Bronchial smooth muscle cell (primary cell): ENCODE measurements at places on chromosomes 6 and 20. TPM values are rescaled to one million over a fixed set of nuclear protein-coding genes. Genes with fewer than 3 reads are reported as not detected.

The STK38 gene
- total RNA-seq, result 11.6 and 12.5 TPM in 2 replicates

The TRDN gene
- total RNA-seq, result not detected in 2 replicates

The RMND1 gene
- 29.5 and 42.9 TPM in 2 replicates for total RNA-seq

The TAGAP gene
- total RNA-seq, result not detected in 2 replicates

The ZSCAN23 gene
- total RNA-seq, result 5.7 and 6.1 TPM in 2 replicates

The GRM4 gene
- under 0.01 TPM in 1 of 2 replicates, not detected in the other for total RNA-seq

The MOXD1 gene
- 21.6 and 71.6 TPM in 2 replicates for total RNA-seq

The RAB22A gene
- total RNA-seq, result 8.0 and 12.6 TPM in 2 replicates

The ID4 gene
- total RNA-seq, result 6.7 and 14.2 TPM in 2 replicates

The UBE2C gene
- total RNA-seq, result 1.9 and 3.9 TPM in 2 replicates

The TMEM200A gene
- 26.3 and 31.3 TPM in 2 replicates for total RNA-seq

The ANKRD6 gene
- 0.47 and 0.60 TPM in 2 replicates for total RNA-seq

The SASH1 gene
- 55.9 and 65.3 TPM in 2 replicates for total RNA-seq

The BAG2 gene
- 7.4 and 12.3 TPM in 2 replicates for total RNA-seq

The ZMYND8 gene
- total RNA-seq, result 8.8 and 15.9 TPM in 2 replicates

The KHDC1L gene
- not detected in 2 replicates for total RNA-seq

The CALHM5 gene
- total RNA-seq, result 8.4 and 9.0 TPM in 2 replicates

The OPRL1 gene
- total RNA-seq, result 2.2 and 3.5 TPM in 2 replicates
